ENCODE measurements at places on chromosomes 4 and X.

DNA sequence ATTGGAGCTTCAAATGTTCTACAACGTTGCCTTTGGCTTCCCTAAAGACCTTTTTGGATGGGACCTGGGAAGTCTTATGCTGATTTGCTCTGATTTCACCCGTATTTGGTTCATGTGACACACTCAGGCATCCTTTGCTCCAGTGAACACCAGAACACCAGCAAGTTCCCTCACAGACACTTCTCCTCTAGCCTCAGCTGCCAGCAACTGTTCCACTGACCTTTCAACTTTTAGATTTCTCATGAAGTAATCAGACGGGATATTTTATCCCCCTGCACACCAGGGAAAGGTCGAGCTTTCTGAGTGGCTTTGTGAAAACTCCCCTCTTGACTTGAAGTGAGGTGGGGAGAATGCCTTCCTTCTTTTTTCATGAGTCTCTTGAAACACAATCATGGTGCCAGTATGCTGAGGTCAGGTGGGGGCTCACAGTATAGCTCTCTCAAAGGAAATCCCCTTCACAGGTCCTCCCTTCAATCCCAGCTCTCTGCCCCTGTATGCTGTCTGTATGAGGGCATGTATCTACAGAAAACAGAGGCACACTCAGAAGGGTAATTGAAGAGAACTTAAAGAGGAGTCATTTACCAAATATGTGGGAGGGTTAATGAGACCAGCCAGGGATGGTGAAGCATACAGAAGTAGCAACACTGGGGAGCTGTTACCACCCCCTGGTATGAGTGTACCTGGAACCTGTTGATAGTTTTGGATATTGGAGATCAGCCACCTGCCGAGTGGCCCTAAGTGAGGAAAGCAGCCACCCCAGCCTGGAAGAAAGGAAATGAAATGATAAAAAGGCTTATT, 62.7 kb downstream of the FGFBP1 start:
- no peak for DNase-seq

DNA sequence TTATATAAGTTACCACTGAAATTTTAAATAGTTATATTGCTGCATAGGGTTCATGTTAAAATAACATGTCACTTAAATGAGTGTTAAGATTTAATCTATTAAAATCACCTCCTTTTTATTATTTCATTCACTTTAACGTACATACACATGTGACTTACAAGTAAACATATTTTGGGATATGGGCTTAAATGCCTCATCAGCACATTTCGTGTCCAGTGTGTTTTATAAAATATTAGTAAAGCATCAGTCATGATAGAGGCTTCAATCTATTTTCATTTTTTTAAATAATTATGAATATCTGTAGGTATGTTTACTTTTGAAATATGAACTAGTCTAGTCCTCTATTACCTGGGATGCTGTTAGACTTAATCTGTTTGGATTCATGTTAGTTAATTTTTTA, 143.6 kb downstream of the NPNT start:
- no peak for DNase-seq

DNA sequence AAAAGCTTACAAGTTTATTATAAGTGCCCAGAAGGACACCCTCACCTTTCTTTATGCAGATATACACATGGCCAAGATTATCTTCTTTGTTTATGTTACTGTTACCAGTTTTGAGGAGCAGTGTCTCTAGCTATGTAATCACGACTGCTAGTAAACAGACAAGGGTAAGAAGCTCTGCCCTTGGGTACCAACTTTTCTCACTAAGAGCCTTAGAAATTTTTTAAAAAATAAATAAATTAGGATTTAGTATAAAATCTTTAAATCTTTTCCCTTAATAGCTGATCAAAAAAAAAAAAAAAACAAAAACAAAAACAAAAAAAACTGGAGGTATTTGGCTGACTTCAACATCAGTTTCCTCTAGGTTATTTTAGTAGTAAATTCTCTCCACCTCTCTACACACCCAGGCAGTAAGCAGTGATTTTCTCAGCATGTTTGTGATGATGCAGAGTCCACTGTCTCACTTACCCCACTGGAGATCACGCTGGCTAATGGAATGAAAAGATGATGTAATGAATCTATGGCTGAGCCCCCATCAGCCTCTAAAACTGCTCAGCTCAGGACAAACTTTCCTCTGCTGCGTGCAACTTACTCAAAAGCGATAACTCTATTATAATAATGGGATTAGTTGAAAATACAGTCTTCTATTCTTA, 125.9 kb downstream of the FRYL start:
- no peak for DNase-seq

- DNase-seq = no peak
Measured at GRCh38 chr4:183550345-183551093, 45.7 kb downstream of the ING2 start.

GRCh38 chr4:40575846-40576245, 53.8 kb downstream of the RBM47 start:
- no peak for DNase-seq

GRCh38 chrX:129698150-129698549, 40.6 kb upstream of the XPNPEP2 start:
- DNase-seq = no peak

- no peak for DNase-seq
Measured at GRCh38 chr4:43316813-43317212, 424.3 kb downstream of the GRXCR1 start.

DNA sequence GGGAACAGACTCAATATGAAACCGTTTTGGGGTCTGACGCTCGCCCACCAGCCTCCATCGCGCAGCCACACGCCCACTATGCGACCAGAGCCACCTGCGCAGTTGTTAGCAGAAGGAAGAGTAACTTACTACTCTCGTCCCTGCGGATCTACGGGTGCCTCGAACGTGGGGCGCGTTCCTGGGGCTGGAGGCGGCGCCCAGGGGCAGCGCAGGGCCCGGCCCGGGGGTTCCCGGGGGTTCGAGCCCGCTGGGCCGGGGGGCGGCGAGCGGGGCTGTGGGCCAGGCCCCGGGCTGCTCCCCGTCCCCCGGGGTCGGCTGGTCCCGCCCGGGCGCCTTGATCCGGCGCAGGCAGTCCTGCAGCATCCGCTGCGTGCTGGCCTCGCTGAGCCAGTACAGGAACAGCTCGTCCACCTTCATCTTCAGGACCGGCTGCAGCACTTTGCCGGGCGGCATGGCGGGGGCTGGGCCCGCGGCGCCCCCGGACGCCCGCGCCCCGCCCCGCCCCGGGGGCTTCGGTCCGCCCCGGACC, 404 bp downstream of the PPP2R3B start:
- no peak for DNase-seq

DNA sequence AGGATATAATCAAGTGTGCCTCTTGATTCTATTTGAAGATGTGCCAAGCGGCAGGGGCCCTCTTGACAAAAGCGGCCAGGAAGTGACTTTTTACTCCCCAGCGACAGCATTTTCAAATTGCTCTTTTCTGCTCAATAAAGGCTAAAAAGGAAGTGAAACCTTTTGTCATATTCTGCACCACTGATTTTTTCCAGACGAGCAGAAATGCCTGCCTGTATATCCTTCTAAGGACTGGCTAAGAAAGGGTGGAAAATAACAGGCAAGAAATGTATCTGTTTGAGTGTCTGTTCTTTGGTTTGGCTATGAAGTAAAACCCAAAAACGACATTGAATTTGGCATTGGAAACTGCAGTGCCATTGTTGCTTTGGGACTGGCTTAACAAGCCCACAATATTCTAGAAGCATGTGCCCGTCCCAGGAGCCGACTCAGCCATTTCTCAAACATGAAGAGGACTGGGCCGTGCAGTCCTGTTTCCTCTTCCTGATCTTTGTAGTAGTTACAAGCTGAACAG, 25.4 kb downstream of the TMSB4X start:
- peak; percentile 80 for DNase-seq

- DNase-seq = peak; percentile 47
Measured at GRCh38 chr4:144360146-144360793, 219.8 kb upstream of the GYPA start.

DNA sequence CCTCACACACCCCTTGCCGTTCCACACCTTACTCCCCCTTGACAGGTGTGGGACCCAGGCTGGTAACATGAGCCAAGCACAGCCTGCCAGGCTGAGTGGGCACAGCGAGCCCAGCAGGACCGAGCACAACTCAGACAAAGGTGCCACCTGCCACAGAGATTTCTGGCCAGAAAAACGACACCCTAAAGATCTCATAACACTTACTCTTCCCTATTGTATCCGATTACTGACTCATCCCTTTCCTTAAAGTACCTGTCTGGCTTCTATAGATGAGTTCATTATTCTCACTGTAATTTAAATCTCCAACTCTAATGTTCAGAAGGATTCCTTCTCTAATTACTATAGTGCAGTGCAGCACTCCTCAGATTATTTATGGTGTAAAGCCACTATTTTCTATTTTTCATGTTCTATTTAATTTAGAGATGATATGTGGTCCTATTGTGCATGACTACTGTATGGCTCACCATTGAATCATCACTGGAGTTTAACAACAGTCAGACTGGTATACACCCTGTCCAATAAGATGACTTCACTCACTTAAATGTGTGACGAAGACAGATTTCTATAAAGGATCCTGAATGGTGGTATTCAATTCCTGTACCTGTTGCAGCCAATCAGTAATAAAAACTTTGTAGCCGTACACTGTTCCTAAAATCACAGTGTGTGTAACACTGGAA, 7.6 kb upstream of the SYTL5 start:
- no peak for DNase-seq

- DNase-seq = no peak
Measured at GRCh38 chrX:68332201-68332731, 101.0 kb downstream of the OPHN1 start.

DNA sequence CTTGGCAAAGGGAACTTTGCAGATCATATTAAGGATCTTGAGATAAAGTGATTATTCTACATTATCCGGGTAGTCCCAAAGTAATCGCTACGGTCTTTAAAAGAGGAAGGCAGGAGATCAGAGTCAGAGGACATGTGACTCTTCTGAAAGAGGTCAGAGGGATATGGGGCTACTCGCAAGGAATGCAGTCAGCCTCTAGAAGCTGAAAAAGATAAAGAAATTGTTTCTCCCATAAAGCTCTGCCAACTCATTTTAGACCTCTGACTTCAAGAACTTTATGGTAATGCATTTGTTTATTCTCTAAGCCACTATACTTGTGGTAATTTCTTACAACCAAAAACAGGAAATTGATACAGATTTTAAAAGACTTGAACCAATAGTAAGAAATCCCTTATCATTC, 48.6 kb downstream of the NPY5R start:
- no peak for DNase-seq
